CD4-positive, alpha-beta T cell treated with Interleukin-21 for 1 hour (primary cell): ENCODE measurements at places on chromosomes 2 and 18.

GRCh38 chr2:109438146-109438545 lies 175.6 kb downstream of the SEPTIN10 start:
- no peak for DNase-seq

DNA sequence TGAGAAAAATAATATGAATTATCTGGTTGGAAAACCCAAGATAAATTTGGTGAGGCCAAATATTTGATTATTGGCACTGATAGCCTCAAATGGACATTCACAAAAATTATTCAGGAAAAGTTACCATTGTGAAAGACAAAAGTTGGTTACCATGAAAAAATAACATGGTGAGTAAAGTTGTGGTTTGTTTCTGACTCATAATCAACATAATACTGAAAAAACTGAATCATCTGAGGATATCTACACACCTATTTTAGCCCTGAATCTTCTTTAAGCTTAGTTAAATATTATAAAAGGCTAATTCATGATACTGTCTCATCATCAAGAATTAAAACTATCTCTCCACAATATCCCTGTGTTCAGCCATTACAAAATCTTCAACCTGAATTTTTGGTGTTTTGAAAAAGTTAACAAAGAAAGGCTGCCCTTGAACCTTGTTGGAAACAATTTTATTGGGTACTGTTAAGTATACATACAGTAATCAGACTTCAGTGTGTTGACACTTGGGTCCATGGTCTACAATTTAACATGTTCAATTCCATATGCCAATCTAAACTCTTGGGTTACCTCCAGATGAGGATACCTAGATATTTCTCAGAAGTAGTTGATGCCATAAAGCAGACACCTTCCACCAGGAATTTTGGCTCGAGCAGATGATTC lies 607.5 kb upstream of the SLC39A10 start:
- no peak for DNase-seq

DNA sequence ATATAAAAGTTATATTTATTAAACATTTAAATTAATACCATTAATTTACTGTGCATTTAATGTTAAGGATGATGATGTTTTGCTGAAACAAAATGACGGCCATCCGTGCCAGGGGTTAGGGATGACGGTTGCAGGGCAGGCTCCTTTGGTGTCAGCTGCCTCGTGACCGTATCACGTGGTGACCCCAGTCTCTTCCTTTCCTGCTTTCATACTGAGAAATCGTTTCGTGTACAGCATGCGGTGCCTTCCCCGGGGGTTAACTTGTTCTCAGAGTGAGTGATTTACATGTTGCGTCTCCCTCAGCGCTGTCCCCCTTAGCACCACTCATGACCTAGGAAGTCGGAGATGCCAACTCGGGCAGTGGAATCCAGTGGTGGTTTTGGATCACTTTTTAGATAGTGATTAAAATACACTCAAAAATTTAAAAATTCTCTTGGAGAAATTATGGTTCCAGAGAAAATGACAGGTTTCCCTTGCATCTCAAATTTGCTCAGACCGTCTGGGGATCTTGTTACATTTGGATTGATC lies 290.8 kb downstream of the GBX2 start:
- DNase-seq: no peak

- DNase-seq: no peak
These were observed 446.2 kb upstream of the FSHR start for GRCh38 chr2:49600524-49600923.
